ENCODE measurements at places on chromosomes 13 and 19. TPM values are rescaled to one million over a fixed set of nuclear protein-coding genes. Genes with fewer than 3 reads are reported as not detected.

DNA sequence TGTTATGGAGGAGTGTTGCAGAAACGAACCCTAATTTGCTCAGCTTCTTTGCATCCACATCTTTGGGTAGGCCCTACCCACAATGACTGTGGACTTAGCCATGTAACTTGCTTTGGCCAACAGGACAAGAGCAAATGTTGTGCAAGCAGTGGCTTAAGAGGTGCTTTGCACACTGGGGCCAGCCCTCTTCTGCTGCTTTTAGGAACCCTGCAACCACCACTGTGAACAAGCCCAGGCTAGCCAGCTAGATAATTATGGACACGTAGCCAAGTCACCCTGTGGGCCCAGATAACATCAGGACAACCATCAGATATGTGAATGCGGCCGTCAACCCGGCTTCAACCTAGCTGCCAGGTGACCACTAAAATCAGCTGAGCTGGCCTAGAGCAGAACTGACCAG is 17.1 kb downstream of the C19orf47 start:
- DNase-seq, result no peak

DNA sequence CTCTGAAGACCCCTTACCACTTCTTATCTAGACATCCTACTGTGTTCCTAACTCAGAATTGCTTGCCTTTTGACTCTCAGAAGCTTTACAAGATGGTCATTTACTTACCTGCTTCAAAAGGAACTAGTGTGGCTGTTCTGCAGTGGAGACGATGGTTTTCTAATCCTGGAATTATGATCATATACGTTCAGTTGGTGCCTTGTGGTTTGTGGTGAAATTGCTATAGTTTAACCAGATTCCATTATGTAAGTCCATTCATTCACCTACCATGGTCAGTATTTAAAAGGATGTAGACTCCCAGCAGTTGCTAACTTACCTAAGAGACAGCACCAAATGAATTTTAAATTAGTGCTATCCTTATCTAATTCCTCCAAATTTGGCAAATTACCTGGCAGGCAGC is 210.9 kb downstream of the SHISA2 start:
- DNase-seq, result no peak

GRCh38 chr13:71863254-71863865 is 3.6 kb downstream of the DACH1 start:
- no peak for DNase-seq

DNA sequence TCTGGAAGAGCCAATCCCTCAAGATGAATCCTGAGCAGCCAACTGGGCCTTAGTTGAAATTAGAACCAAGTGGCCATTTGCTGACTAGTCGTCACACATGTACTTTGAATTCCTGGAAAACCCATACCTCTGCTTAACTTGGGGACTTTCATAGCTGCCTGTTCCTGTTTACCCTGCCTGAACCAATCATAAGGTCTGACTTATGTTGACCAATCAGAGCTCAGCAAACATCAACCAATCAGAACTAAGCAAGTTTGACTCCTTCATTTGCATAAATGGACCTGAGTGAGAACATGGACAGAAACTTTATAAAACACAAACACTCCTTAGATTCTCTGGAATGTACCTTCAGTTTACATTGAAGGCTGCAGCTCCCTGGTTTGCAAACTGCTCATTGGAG is 50.8 kb downstream of the LATS2 start:
- DNase-seq, result no peak

DNA sequence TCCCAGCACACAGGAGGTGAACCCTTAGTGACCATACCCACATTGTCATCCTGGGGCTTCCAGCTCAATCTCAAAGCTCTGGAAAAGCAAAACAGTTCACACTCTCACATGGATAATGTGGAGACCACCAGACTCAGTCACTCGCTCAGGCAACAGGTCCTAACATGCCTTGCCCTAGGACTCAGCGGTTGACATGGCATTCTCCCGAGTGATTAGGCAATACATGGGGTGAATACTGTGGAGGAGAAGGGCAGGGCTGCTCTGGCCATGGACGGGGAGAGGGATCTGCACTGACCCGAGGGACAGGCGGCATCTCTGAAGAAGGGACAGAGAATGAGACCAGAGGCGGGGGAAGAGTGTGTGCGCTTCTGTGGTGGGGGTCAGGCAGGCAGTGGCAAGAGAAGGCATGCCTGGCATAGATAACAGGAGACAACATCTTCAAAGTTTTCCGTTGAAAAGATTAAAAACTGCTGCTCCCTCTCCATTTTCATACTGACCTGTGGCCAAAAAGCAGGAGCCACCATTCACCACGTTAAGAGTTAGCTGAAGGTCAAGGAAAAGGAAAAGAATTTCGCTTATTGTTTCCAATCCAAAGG is 44.5 kb upstream of the EPHX3 start:
- DNase-seq, result no peak

Gene KLK14
- total RNA-seq, result not detected

DNA sequence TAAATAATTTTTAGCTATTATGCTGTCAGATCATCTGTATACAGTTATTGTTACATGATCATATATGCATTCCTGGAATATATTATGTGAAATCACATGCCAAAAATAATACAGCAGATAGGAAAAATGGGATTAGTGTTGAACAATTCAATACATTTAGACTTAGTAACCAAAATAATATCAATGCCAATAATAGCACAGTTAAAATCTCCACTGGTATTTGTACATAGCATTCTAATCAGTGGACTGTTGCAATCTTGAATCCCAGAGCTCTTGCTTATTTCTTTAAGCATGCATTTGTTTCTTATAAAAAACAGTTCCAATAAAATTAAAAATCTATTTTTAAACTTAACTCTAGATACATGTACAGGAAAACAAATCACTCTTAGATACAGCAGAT is 2772.2 kb downstream of the PCDH9 start:
- no peak for DNase-seq

DNA sequence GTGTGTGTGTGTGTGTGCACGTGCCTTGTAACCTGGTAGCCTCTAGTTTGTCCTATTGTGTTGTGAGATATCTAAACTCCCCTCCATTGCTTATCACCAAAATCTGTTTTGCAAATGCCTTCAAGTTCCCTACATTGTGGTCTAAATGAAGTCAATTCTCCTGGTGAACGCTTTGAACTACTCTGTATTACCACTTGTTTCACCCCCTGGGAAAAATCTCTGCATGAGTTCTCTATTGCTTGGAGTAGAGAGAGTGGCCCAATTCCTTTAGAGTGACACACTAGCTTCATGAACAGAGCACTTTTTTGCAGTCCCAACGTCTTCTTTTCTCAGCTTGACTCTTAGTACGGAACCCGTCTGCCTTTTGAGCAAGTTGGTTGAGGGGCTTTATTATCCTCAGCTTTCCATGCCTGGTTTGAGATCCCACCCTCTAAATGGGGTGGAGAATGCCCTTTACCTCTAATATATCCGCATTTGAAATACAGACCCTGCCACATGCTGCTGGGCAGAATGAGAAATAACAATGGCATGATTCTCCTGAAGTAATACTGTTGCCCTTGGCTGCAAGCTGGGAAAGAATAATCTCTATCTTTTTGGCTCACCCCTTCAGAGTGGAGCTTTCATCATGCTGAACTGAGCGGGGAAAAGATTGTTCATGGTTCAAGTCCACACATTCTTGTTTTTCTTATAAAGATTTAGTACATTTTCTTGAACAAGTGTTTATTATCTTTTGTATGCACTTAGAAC is 2545.3 kb downstream of the PCDH9 start:
- DNase-seq, result no peak

- DNase-seq, result no peak
Observed at GRCh38 chr19:11166281-11167142, 10.9 kb upstream of the SPC24 start.

Gene OR10H1
- total RNA-seq, result not detected

- DNase-seq, result no peak
Observed at GRCh38 chr13:27034678-27035111, 136.9 kb downstream of the USP12 start.

DNA sequence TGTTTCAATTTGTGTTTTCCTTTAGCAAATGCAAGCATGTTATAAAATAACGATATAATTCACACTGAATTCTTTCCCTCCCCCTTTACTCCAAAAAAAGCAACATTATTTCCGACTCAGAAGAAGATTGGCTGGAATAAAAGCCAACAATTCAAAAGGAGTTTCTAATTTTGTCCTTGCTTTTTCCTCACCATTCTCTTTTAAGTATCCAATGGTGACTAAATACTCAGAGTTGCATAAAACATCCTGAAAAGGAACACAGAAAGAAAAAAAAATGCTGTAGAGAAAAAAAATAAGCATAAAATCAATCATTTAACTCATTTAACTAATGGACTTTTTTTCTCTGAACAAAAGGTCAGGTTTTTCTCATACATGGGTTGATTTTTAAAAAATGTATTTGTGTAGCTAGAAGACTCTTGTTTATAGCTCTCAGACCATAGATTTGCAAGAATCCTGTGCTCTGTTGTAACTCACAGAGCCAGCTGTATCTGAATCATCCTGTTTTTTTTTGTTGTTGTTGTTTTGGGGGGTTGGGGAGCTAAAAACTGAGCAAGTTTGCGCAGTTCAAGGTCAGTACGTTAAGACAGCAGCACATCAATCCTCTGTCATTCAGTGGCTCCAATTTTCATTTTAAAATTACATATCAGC is 108.1 kb downstream of the PCDH17 start:
- DNase-seq, result no peak

DNA sequence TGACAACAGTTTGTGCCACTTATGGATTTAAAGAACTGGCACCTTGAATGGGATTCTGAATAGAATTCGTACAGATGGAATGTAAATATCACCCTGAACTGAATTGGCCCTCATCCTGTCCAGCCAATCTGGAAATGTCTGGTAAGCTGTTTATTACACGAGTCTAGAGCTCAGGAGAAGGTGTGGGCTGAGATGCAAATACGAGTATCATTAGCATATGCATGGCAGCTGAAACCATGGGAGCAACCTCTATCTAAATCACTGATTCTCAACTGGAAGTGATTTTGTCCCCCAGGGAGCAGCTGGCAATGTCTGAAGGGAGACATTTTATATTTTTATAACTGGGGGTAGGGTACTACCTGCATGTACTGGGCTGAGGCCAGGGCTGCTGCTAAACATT is 15.6 kb upstream of the VWA8 start:
- DNase-seq, result no peak
